ENCODE measurements at places on chromosomes 6 and 20.

GRCh38 chr6:169501128-169501527 is 200.7 kb downstream of the WDR27 start:
- no peak for DNase-seq

DNA sequence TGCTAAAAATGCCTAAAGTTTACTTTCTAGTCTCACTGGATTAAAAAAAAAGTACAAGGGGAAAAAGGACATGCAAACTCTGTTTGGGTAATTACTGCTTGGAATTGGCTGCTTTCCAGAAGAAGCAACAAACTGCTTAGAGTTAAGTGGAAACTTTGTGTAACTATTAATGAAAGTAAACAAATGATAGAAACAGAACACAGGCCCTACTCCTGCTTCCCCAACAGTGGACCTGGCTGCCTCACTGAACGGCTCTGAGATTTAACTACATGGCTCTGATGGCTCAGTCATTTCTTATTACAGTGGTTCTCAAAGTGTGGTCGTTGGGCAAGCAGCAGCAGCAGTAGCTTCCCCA is 108.5 kb downstream of the MAN1A1 start:
- DNase-seq, result no peak

- no peak for DNase-seq
Measured at GRCh38 chr6:137637121-137637520, 142.9 kb upstream of the OLIG3 start.

GRCh38 chr20:61640131-61640870 is 388.2 kb downstream of the CDH4 start:
- DNase-seq, result no peak

- DNase-seq, result no peak
Measured at GRCh38 chr6:140957386-140957785, 1175.3 kb upstream of the GJE1 start.

DNA sequence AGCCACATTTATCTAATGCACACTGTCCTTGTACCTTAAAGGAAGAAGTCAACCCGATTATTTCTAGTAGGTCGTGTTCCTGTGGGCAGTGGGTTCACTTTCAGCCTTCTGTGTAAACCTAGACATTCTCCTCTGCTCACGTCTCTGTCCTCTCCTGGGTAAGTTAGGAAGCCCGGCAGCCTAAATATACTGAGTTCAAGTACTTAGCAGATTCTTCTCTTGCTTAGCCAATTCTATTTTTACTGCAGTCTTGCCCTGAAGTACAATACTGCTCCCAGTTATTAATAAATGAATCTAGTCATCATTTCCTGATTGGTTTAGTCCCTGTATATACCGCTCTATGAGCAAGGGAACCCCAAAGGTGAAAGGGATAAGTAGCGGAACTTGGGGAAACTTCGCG is 14.6 kb upstream of the GPR63 start:
- no peak for DNase-seq

- no peak for DNase-seq
Measured at GRCh38 chr6:73503027-73503772, 17.6 kb downstream of the EEF1A1 start.

DNA sequence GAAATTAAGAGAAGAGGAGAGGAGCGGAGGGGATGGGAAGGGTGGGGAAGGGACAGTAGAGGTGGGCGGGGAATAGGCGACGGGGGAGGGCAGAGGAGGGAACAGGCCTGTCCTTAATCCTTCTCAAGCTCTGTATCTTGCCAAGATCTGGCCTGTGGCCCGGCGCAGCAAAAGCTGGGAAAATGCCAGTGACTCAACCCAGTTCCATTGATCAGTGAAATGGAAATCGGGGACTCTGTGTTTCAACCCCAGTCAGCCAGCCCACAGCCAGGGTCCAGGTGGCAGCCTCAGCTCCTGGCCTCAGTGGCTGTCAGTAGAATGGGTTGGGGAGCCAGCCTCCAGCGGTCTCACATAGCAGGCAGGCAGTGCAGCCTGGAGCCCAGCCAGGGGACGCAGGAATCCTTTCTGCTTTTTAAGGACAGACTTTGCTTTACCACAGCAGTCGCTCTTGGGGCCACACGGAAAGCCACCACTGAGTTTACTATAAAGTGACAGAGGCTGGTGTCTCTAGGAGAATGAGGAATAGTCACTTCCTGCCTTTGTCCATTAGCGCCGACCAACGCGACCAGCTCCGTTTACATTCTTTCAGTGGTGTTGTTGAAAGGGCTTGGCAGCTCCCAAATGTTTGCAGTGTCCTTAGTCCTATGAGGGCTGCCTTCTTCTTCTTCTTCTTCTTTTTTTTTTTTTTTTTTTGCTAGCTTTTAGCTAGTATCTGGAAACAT is 128.0 kb downstream of the RIN2 start:
- no peak for DNase-seq

- DNase-seq, result no peak
Measured at GRCh38 chr6:83860782-83861495, 1.4 kb downstream of the CYB5R4 start.

DNA sequence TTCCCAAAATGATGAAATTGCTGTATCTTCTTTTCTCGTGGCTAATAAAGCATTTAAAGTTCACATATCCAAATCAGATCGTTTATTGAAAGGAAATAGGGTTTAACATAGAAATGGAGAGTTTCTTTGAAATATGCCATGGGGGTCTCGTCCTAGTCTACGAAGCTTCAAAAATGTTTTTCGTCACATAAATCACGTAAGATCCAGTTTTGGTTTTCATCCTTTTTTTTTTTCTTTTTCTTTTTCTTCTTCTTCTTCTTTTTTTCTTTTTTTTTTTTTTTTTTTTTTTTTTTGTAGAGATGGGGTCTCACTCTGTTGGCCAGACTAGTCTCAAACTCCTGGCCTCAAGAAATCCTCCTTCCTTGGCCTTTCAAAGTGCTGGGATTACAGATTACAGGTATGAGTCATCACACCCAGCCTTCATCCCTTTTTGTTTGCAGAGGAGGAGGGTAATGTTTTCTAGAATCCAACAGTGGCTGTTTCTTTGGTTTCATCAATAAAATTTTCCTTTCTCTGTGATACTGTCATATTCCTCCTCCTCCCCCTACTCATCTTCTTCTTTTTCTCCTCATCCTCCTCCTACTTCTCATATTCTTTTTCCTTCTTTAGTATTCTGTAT is 94.7 kb upstream of the LOC128125822 start:
- no peak for DNase-seq

DNA sequence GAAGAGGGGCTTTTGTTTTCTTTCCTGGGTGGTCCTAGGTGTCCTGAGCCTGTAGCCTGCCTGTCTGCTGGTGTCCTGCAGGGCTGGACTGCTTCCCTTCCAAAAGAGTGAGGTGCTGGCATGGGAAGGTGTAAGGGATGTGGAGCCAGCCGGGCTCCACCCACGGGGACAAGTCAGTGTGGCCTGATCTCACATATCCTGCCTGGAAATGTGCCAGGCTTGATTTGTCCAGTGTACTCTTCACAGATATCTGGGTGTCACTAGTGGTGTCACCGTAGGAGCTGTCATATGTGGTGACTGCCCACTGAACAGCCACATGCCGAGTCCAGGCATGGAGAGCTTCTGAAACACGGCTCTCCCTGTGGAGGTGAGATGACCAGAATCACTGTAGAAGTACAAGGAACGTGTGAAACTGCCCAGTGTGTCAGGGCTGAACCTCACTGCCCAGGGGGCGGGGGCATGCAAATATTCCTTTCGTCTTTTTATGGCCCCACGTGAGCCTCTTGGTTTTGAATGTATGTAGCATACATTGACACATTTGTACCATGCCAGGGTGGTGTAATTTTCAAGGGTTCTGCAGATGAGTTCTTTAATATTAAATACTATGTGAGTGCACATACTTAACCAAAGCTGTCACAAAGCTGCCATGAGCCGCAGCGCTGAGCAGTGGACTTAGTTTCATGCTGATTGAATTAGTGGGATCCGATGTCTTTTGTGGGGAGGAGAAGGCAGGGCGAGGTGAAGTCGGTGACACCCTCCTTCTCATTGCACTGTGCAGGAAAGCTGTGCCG is 55.8 kb downstream of the CDH4 start:
- no peak for DNase-seq

DNA sequence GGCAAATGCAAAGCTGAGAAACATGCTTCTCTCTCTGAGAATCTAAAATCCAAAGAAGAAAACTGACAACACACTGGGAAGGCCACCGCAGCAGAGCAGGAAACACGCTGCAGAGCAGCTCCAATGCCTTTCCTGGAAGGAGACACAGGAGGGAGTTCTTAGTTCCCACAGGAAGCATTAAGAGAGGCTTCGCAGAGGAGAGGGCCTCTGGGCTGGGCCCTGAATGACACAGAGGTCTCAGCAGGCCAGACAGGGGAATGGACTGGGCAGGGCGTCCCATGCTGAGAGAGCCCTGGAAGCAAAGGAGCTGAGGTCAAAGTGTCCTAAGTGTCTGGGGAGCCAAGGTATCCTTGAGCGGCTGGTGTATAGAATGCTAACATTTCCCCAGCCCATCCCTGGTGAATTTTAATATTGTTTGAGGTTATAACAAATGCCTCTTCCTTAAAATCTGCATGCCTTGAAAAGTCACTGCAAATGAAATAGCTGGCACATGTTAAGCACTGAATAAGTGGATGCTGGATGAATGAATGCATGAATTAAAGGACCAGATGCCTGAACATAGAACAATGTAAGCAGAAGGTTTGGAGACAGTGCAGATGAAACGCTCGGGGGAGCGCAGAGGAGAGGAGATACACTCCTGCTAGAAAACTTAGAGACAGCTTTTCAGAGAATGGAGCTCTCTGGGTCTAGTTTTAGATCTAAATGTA is 110.0 kb upstream of the SYNDIG1 start:
- no peak for DNase-seq

DNA sequence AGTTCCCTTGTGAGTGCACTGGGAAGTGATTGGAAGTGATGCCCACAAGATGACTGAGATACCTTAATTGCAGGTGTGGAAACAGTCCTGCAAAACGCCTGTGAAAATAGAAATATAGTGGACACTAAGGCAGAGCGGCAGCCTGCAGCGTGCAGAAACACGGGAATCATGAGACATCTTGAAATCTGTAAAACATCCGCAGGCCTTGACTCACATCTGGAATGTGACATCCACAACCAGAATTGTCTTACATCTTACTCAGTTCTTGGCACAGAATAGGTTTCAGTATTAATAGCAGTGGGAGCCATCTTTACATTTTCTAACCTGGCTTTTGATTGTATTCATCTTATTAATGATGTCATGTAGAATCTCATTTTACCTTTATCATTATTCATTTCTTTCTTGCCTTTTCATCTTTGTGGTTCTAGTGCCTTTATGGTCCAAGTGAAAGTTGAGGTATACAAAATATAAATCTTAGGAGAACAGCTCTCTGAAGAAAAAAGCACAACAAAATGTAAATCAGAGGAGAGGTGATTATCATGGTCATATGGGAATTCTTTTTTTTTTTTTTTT is 44.6 kb downstream of the CDYL start:
- no peak for DNase-seq

GRCh38 chr6:138559143-138559542 is 59.8 kb upstream of the NHSL1 start:
- no peak for DNase-seq

DNA sequence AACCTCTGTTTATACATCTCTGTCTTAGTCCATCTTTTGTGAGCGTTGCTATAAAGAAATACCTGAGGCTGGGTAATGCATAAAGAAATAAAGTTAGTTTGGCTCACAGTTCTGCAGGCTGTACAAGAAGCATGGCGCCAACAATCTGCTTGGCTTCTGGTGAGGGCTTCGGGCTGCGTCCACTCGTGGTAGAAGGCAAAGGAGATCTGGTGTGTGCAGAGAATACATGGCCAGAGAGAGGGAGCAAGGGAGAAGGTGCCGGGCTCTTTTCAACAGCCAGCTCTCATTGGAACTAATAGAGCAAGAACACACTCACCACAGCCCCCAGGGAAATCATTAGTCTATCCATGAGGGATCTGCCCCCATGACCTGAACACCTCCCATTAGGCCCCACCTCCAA is 100.3 kb upstream of the SRSF6 start:
- DNase-seq, result no peak

DNA sequence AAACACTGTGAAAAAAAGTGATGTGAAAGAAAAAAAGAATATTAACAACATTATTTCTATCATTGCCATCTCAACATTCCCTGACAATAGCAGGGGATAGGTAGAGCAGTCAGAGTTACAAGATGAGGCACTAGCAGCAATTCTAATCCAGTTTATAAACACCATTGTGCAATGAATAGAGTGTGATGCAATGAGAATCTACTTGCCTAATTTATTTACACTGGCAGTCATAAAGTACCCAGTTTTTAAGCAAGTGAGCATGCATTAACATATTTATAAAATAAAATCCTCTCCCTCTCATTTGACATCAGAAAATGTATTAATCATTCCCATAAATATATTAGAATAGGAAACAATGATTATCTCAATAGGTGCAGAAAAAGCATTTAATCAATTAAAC is 2.5 kb upstream of the MANEA start:
- DNase-seq, result no peak

DNA sequence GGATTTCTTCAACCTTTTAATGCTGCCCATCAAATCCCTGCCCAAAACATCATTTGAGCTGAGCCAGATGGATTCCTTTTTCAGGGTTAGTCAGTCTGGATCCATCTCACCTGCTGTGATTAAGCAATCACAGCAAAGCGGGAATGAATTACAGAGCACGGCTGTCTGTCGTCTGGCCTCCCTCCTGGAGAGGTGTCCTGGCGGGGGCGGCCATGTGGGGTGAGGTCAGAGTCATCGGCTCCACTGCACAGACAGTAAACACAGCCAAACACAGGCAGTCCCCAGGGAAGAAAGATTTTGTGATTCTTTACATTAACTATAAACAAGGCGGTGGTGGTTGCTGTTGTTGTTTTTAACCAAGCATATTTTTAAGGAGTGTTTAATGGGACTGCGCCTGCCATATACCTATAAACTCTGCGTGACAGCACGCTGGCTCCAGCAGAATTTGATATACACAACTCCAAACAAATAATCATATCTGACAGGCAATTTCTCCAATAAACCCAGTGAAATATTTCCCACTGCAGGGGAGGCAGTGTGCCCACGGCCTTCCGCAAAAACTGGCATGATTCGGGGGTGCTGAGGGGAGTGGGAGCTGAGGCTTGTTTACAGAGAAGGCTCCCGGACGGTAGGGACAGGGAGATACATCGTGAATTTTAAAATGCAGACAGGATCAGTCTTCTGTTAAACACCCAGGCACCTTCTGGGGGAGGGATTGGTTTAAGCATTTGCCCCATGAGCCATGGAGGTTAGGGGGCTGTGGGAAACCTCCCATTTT is 232.0 kb upstream of the PMEPA1 start:
- DNase-seq, result no peak

DNA sequence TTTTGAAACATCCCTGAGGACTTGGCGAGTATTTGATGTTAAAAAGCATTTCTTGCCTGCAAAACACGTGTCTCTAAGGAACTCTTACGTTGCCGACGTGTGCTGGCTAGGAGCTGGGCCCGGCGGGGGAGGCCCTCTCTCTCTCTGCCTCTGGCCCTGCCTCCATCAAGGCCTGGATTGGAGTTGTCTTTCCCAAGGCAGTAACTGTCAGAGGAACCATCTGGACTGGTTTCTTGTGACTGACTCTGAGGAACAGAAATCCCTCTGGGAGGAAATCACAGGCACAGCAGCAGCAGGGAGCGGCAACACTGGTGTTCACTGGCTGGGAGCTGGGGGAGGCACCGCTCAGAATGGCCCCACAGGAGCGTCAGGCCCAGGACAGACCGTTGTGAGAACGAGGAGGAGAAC is 244.2 kb downstream of the NRN1 start:
- no peak for DNase-seq
